NCI-H345 (cell line): ENCODE measurements at places on chromosomes 6 and 20.
A peak's percentile ranks its signal among the peaks of the same experiment; 100 is the strongest.

DNA sequence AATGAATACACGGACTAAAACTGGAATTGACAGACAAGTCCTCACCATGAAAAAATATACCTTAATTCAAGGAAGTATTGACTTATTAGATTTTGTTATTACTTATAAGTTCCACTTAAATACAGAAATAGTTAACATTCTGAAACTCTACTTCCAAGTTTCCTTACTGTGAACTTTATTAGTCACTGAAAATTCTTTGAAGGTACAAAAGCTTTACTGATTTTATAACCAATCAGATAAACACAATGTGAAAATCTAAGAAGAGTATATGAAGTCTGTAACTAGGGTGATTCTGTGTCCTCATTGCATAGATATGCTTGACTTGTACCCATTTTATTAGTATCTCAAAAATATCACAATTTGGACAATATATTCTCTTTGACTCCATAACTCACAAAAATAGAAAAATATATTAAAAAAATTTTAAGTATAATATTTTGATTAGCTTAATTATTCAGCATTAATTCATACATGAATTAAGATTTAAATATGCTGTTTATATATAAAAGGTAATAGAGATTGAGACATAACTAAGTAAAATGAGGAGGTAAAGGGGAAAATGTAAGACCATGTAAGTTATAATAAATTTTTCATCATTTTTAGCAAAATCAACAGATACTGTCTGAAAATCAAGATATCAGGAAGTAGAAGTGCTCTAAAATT lies 6.6 kb downstream of the NAPB start:
- no peak for DNase-seq

GRCh38 chr6:44228031-44228430 lies 4.6 kb downstream of the SLC29A1 start:
- DNase-seq, result no peak

GRCh38 chr20:59565768-59566461 lies 38.4 kb upstream of the PHACTR3 start:
- no peak for DNase-seq

GRCh38 chr20:47241345-47241781 lies 115.1 kb downstream of the ZMYND8 start:
- no peak for DNase-seq

DNA sequence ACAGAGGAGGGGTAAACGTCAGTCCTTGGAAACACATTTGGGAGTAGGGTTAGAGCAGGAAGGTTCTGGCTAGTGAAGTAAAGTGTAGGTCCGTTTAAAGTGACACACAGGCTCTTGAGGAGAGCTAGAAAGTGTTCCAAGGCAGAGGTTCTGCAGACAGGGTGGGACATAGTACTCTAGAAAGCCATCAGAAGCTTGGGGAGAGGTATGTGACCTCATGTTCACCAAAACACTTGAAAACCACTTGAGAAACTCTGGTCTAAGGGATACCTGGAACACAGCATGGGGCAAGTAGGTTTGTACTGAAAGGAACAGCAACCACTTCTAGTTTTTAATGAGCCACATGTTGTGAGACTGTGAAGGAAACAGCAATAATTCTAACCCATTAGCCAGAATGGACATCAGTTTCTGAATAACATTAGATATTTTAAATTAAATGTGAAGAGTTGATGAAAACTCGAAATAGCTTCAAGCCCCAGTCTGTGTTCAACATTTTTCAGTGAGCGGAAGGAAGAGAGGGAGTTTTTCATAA lies 49.0 kb downstream of the SOBP start:
- DNase-seq, result no peak

DNA sequence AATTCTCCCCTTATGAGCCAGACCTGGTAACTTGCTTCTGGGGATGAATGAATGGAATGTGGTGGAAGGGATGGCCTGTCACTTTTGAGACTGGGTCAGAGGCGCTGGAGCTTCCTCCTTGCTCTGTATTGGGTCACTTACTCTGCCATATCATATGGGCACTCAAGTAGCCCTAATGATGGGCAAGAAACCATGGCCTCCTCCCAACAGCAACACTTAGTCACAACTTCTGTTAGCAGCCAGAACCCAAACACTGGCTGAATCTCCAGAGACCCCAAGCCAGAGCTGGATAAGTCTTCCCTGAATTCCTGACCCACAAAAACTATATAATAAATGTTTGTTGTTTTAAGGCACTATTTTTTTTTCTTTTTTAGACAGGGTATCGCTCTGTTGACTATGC lies 5.5 kb downstream of the E2F1 start:
- no peak for DNase-seq

GRCh38 chr6:131652472-131652871 lies 15.4 kb downstream of the ENPP3 start:
- peak; percentile 1 for DNase-seq

DNA sequence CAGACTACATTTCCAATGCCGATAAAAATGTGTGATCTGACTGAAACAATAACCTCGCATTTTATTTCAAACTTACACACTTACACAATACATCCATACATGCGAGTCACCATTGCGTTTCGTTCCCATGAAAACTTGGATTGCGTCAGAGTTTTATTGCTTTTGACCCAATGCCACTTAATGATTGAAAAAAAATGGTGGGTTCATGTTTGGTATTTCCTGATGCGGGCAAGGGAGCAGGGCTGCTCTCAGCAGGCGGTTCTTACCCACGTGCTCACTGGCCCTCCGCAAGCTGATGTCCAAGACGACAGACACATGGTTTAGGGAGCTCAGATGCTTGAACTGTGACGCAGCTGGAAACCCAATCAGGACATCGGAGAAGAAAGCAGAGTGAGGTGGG lies 281.0 kb upstream of the SULF2 start:
- DNase-seq, result no peak

- peak; percentile 83 for DNase-seq
Measured at GRCh38 chr6:32177183-32177787, 920 bp upstream of the RNF5 start.

DNA sequence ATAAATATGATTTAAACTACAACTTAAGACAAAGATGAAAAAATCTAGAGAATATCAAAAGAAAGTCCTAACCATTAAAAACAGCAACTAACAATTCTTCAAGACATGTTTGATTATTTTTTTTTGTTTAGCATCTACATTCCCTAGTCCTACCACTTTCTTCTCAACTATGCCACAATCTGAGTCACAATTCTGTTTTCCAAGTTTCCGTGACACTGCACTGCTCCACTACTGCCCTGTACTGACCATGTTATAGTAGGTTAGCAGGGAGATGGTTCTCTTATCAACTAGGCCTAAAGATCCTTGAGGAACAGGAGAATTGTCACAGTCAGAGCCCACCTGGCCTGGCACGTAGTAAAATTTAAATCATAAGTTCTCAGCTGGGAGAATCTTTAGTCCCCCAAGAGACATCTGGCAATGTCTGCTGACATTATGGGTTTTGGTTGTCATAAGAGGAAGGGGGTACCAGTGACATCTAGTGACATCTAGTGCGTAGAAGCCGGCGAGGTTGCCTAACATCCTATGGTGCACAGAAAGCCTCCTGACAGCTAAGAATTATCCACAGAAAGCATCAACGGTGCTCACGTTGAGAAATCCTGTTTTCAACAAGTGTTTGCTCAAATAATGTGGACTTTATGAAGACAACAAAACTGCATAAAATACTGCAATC lies 100.5 kb downstream of the PDE10A start:
- DNase-seq, result no peak

DNA sequence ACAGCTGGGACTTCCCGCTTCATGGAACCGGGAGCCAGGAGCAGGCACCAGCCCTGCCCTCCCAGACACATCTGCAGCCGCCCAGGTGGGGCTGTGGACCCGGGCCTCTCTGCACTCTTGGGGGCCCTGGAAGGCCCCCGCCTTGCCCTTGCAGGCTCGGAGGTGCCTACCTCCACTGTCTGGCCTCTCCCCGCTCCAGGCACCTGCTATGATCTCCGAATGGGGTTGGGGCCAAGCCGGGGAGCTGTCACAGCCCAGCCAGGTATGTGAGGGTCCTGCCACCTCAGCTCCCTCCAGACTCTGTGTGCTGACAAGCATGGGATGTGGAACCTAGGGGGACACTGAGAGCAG lies 54.0 kb downstream of the GMDS start:
- DNase-seq, result no peak

DNA sequence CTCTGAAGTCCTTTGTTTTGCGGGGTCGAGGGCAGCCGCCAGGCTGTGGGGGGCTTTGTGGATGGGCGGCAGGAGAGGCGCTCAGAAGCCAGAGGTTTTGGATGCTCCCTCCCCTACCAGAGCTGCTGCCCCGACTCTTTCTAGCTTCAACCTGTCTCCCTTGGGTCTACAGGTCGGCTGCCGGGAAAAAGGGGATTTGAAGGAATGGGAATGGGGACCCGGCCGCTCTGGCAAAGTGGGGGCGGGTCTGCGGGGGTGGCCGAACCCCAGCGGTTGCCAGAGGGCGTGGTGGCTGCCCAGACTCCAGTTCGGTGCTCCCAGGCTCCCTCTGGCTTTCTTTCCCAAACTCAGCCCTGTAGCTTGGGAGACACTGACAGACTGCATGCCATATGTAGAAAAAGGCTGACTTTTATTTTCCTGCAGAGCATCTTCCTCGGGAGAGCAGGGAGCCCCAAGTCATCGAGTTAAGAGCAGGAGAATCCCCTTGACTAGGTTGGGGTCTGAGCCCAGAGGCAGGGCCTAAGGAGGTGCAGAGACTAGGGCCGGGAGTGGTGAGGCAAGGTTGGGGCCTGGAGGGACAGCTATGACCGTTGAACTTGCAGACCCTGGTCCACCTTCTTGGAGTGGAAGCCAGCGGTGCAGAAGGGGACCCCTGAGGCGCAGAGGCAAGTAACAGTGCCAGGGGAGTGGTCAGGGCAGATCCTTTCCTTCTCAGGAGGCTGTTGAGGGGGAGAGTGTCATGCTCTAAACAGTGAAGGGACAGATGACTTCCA lies 1.4 kb upstream of the PPP1R18 start:
- DNase-seq, result no peak

GRCh38 chr20:11394145-11394833 lies 523.4 kb upstream of the BTBD3 start:
- no peak for DNase-seq

- DNase-seq, result no peak
Measured at GRCh38 chr20:50052550-50053361, 60.2 kb downstream of the UBE2V1 start.

- no peak for DNase-seq
Measured at GRCh38 chr6:7204726-7205125, 97.0 kb downstream of the RREB1 start.

- no peak for DNase-seq
Measured at GRCh38 chr20:48489656-48490055, 338.1 kb downstream of the PREX1 start.

GRCh38 chr6:17780061-17780460 lies 73.3 kb upstream of the NUP153 start:
- DNase-seq, result no peak

GRCh38 chr6:29999416-29999815 lies 57.1 kb downstream of the HLA-A start:
- DNase-seq, result no peak

GRCh38 chr20:32189691-32190615 lies 17.6 kb downstream of the PLAGL2 start:
- DNase-seq, result peak; percentile 43

DNA sequence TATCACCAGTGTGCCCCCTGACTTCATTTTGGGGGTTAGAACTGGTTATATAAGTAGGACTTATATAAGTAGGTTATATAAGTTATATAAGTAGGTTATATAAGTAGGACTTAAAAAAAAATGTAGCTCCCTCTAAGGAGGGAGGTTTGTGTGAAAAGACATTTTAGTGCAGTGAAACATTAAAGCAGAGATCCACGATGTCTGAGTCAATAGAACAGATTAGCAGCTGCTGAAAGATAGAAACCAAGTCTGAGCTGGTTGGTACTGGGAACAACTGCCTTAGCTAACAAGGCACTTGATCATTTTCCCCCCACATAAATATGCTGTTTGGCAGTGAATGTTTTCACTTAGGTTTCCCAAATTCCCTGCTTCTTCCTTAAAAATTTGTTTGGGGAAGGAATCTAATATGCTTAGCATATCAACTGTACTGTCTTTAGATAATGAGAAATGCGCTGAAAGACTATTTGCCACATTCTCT lies 2.1 kb upstream of the RPS12 start:
- no peak for DNase-seq

- DNase-seq, result peak; percentile 72
Measured at GRCh38 chr6:52663120-52663935, 7.6 kb upstream of the TMEM14A start.

- DNase-seq, result no peak
Measured at GRCh38 chr6:11164717-11165646, 53.5 kb upstream of the ERVFRD-1 start.

GRCh38 chr6:121465101-121465500 lies 29.7 kb downstream of the GJA1 start:
- DNase-seq, result no peak

- DNase-seq, result no peak
Measured at GRCh38 chr6:132079286-132079685, 128.1 kb upstream of the CCN2 start.

DNA sequence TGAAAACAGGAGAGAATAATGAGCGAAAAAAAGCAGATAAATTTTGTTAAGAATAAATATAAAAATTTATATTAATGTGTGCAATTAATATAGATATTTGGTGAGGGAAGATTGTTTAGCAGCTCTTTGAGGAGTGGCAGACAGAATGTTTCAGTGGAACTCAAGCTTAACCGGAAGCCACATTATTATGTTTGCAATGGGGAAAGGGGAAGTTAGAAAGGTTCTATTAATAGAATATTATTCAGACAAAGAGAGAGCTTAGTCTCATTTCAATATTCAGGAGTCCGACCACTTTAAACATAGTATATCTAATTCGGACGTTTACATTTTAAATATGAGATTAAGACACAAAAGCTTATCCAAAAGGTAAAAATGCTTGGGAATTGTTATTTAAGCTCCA lies 81.6 kb upstream of the KHDRBS2 start:
- DNase-seq, result no peak

DNA sequence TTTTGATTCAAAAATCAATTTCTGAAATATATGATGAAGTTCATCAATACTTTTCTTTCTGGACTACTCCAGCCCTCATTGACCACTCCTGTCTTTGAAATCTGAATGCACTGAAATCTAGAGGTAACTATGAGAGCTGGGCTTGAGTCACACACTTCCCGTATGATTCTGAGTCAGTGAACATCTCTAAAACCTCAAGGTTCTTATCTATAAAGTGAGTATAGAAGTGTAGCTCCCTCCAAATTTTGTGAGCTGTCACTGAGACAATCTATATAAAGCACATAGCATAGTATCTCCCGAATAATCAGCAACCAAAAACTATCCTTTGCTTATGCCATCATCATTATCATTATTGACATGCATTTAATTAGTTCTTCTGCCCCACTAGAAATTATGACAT lies 182.4 kb downstream of the TSHZ2 start:
- no peak for DNase-seq

DNA sequence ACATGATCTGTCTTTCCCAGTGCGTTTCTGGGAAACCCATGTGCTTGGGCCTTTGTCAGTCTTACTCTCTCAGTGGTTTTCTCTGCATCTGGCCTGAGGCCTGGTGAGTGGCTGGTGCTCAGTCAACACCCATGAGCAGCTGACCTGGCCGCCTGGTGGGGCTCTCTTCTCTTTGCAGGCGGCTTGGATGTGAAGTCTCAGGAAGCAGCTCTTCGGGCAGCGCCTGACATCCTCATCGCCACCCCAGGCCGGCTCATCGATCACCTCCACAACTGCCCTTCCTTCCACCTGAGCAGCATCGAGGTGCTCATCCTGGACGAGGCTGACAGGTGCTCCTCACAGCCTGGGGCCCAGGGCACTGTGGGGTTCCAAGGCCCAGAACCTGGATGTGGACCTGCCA lies 10.8 kb downstream of the DDX27 start:
- DNase-seq, result peak; percentile 67

GRCh38 chr6:26358511-26358981 lies 6.5 kb upstream of the BTN3A2 start:
- no peak for DNase-seq
